ENCODE measurements at places on chromosomes 4 and X.

DNA sequence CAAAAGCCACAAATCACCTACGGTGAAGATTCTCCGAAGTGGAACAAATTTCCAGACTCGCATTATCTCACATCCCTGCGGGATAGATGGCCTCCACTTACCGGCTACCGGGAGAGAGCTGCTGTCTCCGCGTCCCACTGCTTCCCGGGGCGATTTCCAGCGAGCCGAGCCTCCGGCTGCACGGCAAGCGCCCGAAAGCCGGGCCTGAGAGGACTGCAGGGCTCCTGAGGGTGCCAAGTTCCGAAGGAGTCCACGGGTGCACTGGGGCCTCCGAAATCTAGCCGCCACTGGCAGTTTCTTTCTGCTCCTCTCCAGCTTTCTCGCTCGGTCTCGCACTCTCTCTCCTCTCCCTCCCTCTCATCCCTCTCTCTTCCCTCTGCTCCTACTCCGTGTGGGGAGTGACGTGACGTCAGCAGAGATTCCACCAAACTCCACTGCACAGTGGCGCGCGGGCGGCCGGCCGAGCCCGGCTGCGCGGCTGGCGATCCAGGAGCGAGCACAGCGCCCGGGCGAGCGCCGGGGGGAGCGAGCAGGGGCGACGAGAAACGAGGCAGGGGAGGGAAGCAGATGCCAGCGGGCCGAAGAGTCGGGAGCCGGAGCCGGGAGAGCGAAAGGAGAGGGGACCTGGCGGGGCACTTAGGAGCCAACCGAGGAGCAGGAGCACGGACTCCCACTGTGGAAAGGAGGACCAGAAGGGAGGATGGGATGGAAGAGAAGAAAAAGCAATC is 14.0 kb upstream of the PITX2 start:
- no peak for DNase-seq

DNA sequence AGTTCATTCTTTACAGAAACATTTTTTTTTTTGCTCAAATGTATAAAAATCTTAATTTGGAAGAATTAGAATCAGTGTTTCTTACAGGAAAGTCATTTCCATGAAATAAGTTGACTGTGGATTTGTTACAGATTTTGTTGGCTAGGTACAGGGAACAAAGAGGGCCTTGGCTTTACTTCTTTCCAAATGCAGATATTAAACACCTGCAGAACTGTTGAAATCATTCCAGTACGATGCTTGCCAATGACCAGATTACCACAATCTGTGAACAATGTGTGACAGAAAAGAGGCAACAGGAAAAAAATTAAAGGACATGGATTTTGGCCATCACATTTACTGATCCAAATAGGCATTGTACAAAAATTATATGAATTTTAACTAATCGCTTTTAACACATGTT is 70.8 kb downstream of the ANXA10 start:
- DNase-seq, result no peak

DNA sequence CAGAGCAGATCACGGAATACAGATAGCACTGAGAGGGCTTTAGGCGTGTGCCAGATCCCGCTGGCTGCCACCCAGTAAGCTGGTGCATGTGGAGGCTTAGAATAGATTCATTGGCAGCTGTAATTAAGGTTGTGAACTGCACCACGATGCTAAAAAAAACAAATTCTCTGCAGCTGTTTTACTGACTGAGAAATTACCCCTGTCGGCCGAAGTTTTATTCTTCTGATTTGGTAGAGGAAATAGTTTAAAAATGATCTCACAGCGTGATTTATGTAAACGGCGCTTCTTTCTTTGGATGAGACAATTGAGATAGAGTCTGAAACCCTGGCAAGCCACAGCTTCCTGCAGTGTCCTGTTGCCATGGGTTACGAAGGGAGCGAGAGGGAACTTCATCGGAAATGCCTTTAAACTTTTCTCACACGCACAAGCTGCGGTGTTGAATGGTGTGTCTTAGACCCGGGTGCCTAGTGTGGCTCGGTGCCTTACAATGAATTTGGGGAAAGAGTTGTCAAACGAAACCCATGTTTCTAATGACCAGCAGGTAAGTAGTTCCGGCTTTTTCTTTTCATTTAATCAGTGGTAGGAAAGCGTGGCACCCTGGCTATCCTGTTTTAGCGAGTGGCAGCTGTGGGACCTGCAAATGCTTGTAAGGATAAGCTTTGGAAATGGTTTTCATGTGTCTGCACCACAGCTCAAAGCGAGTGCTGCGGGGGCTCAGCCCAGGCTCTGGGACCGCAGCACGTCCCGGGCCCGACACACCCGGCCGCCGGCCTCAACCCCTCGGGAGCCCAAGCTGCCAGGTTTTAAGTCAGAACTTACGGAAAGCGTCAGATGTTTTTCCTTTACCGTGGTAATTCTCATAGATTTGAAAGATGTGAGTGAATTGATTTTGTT is 71.7 kb upstream of the HGFAC start:
- no peak for DNase-seq

- DNase-seq, result no peak
These were observed 109.4 kb upstream of the GPRIN3 start for GRCh38 chr4:89416960-89417359.

DNA sequence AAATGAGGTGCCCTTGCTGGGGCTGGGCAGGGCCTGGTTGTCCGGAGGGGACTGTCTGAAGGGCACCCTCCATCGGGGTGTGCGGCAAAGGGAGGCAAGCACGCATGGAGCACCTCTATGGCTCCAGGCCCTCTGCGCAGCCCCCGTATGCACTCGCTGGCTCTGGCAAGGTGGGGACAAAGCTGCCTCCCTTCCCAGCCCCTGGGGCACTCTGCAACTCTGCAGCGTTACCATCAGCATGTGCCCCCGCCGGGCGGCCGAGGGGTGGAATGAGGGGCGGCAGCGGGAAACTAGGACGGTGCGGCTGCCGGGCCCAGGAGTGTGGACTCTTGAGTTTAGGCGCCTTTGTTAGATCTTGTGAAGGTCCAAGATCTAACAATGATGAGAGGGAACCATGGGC is 26.4 kb downstream of the TRMT44 start:
- no peak for DNase-seq

DNA sequence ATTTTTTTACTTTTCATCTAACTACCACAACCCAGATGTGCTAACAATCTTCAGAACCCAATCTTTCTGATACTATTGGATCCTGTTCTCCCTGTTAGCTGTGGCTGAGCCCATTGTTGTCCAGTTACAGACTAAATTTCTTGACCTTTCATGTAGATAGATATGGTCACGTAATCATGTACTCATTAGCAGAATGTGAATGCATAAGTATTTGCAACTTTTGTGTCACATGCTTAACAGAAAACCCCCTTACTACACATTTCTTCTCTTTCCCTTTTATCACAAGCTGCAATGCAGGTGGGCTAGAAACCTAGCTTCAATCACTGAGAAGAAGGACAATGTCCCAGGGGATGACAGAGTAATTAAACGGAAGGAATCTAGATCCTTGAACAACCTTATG is 13.1 kb upstream of the FAM13A start:
- no peak for DNase-seq

GRCh38 chrX:115957862-115958490 is 212.6 kb upstream of the AGTR2 start:
- DNase-seq, result no peak

DNA sequence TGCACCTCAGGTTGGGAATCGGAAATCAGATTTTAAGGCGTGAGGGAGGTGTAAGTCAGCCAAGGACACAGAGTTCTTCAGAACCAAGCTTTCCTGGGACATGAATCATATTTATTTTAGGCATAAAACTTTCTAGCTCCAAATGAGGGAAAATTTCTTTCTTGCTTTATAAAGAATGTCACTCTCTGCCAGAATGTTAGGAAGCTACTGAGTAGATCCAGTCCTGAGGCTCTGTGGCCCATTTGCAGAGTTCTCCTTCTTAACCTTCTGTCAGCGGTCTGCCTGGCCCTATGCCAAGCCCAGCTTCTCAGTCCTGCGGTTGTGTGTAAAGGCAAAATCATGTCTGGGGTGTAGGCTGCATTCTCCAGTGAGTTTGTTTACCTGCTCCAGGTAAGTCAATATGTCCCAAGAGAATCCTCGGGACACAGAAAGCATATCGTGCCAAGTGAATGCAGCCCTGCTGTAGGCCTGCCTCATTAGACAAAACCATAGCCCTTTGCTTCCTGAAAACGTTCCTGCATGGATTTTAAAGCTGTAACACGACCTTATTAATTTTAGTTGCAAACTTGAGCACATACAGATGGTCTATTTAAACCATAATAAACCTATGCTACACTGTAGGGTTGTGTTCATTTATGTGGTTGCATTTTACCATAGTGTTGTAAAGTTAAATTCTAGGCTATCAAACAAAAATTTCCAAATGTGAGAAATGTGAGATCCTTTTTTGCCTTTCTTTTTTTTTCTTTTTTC is 29.2 kb upstream of the CCNI start:
- no peak for DNase-seq

GRCh38 chr4:89048906-89049601 is 7.9 kb downstream of the FAM13A start:
- no peak for DNase-seq
